ENCODE measurements at places on chromosomes 7 and 10.

- DNase-seq: no peak
Observed at GRCh38 chr7:44067064-44067951, 1.9 kb upstream of the PGAM2 start.

GRCh38 chr7:46168671-46169383, 247.8 kb upstream of the IGFBP3 start:
- no peak for DNase-seq

DNA sequence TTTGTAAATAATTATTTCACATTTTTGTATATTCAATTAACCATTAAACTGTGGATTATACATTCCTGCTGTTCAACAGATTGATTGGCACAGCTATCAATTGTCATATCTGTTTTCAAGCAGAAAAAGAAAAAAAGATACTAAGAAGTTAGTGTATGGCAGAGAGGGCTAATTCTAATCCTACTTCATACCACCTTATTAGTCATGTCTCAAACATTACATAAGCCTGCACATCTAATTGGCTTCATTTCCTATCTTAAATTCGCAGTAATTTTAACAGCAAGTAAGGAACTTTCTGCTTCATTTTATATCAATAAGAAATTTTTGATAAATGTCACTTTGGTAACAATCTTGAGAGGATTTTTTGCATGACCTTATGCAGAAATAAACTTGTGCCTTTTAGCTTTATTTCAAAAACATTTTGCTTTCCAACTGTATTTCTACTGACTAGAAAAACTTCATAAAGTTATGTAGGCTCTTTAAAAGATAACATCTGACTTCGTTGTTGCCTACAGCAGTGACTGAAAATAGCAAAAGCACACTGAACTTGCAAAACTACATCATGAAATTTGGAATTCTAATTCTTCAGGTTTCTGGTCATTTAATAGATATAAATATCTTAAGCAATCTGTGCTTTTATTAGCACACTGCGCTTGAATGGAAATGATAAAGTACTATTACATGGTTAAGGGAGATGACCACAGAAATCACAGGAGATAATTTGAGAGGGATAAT, 111.5 kb downstream of the SEMA3C start:
- no peak for DNase-seq

DNA sequence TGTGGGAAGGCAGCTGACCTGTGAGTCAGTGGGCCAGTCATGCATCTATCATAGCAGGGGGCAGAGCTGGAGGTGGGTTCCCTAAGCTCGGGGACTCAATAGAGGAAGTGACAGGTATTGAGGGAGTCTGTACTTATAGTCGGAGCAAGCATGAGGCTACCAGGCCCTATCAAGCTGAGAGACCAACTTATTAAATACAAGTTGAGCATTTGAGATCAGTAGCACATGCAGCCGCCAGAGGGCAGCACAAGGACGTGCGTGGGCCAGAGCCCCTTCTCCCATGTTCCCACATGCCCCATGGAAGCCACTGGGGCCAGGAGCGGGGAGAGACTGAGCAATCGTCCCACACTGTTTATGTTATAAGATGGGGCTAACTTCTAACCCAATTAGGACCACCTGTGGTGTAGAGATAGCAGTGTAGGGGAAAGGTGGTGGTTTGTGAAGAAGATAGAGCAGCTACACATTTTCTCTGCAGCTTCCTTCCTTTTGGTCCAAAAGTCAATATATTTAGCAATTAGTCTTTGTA, 13.0 kb upstream of the STK31 start:
- peak; percentile 85 for DNase-seq

- no peak for DNase-seq
Observed at GRCh38 chr7:19410106-19410505, 264.9 kb upstream of the FERD3L start.

DNA sequence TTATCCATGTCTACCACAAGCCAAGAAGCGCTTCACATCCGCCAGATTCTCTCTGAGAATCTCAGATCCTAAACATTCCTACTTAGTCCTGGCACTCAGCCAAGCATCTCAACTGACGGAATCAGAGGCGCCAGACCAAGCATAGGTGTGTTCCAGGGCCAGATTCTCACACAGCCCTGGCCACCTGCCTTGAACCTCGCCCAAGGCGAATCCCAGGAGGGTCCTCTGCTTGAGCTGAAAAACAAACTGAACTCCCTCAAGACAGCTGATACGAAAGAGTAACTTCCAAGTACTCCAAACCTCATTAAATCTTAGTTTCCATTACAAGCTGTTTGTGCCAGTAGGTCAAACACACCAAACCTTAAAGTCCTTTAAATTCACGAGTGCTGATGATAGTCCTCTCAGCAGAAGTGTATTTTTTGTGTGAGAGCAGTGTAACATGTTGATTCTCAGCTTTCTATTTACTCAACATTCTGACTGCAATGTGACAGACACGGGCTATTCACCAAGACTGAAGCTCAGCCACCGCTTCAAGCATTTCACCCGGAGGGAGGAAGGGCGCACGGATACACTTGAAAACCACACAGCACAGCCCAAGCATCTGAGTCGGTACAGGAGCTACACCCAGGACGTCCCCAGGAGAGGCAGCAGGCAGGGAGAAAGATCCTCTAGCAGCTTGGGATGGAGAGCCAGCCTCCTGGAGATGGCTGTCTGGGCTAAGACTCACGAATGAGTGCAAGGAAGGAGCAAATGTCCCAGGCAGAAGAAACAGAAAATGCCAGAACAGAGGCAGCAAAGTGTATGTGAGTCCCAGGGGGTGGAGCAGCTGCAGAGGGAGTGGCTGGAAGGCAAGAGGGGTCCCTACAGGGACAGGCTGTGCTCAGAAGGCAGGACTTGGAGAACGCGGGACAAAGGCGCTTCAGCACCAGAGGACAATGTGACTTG, 6.0 kb downstream of the PARD3 start:
- no peak for DNase-seq

DNA sequence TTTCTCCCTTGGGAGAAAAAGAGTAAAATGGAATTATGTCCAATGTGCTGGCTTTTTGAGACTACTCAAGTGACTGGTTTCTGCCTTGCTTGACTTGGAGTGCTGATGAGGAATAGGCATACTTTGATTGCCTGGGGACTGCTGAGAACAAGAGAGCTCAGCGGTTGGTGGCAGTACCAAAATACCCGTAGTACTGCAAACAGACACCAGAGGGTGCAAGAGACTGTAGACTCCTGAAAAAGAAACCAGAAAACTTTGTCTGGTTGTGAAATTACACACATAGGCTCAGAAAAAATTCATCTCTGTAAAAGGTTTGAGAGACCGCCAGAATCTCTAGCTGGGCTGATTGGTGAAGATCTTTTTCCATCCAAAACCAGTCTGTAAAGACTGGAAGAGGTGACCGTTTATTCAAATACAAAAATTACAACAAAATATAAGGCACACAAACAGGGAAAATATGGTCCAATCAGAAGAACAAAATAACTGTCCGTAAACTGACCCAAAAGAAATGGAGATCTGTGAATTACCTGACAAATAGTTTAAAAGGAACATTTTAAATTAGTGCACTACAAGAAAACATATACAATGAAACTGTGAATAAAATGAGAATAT, 18.5 kb downstream of the BICC1 start:
- peak; percentile 95 for DNase-seq

DNA sequence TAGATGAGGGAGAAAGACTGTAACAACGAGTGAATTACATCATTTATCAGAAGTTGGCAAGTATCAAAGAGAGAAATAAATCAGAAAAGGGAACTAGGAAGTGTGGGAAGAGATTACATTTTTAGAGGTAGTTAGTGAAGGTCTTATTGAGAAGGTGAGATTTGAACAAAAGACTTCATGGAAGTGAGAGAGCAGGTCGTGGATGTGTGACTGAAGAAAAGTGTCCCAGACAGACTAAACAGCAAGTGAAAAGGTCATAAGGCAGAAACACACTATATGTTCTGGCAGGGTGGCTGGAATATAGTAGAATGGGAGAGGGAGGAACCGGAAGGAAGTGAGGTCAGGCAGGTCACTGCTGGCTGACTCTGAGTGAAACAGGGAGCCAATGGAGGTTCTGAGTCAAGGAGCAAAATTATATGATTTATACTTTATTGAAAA, 35.7 kb upstream of the RHOBTB1 start:
- no peak for DNase-seq

DNA sequence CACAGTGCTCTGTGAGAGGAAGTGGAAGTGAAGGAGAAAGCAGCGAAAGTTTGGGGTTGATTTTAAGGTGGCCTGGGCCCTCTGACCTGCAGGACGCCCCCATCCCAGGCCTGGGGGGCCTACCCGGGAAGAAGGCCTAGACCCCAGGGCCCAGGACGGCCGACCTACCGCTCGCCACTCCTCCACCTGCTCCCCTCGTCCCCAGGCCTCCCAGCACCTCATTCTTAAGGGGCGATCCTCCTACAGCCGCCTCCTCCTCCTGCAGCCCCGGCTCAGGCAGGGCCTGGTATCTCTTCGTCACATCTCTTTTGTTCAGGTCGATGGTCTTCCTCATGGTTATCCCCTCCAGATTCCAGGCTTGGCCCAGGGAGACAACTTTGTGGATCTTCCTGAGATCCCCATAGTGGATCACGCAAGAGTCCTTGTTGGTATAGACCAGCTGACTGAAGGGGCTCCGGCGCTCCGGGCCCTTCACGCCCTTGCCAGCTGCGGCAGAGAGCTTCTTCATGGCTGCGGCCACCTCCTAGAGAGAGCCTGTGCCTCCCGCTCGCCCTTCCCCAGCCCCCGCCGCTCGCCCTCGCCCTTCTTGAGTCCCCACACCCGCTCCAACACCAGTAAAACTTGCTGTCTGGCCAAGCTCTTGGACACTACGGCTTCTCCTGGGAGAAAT, 117.5 kb downstream of the OR13A1 start:
- no peak for DNase-seq

GRCh38 chr10:104069613-104070012, 16.1 kb downstream of the COL17A1 start:
- DNase-seq: no peak

- DNase-seq: no peak
Observed at GRCh38 chr7:42020061-42020460, 216.9 kb downstream of the GLI3 start.

DNA sequence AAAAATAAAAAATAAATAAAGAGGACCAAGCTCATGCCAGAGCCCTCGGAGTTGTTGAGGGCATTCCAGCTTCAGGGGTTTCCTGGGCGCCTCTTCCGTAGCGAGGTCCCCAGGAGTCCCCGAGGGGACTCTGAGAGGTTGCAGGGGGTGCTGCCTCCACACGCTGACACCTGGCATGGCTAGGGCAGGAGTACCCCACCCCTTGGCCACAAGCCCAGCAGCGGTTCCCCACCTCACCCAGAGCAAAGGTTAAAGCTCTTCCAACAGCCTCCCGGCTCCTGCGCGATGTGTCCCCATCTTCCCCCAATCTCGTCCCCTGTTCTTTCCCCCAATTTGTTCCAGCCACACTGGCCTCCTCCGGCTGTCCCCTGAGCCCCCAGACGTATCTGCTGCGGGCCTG, 4.5 kb downstream of the AMZ1 start:
- DNase-seq: no peak

DNA sequence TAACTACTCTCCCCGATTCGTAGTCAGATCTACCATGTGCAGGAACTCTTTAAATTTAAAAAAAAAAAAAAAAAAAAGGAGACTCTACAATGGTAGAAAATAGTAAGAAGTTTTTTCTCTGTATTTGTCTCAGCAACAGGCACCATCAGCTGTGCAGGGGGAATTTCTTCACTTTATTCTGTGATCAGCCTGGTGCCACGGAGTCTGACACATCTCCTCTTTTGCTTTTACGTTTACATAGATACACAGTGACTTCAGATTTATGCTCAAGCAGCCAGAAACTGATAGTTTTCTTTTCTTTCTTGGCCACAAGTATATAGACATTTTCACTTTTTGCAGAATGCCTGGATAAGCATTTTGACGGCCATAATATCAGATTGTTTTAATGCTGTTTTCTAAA, 190.6 kb upstream of the AKR1E2 start:
- DNase-seq: no peak

GRCh38 chr7:99557940-99558305, 519 bp upstream of the ZNF655 start:
- DNase-seq: no peak

DNA sequence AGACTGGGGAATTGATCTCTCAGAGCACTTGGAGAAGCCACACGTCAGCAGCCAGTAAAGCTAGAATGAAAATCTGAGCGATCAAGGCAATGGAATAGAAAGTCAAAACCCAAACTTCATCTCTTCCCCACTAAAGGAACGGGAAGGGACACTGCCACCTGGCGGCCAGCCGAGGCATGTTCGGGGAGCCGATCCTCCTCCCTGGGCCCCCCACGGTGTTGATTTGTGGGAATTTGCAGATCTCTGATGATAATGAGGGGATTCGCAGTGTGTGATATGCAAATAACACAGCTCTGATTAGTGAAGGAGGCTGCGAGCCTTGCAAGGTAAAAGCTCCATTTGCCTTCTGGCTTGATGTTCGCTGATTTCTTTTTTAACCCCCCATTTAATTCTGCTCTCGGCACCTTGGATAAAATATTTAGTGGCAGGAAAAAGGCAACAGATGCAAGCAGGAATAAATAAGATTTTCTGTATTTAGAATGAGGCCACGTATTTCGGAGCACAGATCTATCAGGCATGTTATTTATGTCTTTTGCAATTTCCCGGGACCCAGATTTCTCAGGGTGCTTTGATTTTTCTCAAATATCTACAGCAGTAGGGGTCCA, 258.6 kb downstream of the PAXIP1 start:
- peak; percentile 31 for DNase-seq

DNA sequence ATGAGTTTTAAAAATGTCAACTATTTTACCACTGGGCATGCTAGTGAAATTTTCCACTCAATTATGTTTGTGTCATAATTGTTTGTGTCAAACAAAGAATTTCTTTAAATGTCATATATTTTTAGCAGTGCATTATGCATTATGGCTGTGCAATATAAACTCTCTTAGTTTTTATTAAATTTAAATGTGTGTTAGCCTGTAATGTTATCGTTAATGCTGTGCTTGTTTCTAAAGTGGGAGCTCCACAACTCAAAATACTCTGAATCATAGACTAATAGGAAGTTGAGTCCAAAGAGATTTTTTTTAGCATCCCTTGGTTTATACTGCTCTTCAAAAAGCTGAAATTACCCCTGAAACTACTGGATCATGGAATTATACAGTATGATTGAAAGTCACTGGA, 26.8 kb downstream of the GNAI1 start:
- DNase-seq: no peak

DNA sequence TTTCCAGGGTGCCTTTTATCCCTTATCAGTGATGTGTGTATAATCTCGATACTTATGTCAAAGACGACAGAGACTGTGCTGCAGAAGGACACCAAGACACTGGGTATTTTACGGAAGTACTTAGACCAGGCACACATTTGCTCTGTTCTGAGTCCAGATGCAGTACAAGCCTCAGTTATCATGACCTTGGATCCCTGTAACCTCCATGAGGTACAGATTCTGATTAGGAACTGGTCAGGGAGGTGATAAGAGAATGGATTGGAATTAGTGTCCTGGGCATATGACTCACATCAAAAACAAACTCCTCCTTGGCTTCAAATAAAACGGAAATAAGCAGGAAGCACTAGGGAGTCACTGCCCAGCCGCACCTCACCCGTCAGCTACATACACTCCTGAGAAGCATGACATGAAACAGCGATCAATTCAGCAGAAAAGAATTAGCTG, 146.5 kb downstream of the SFMBT2 start:
- DNase-seq: no peak

DNA sequence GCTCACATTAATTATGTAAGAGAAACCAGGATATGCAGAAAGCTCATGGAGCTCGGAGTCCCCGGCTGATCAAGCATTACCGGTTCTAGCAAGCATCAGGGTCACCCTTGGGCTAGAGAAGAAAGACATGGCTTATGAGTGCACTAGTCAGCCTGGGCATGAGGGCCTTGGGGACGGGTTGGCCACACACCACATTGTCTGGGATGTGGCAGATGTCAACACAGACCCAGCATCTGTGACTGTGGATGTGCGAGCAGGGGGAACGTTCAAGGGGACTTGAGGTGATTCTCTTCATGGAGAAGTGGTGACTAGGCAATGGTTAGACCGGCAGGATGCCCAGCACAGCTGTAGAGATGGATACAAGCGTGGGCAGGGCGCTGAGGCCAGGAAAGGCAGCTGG, 13.7 kb downstream of the ZMIZ2 start:
- no peak for DNase-seq

All from Kasumi-1 (cell line).